ENCODE measurements at places on chromosomes 13 and 19.

DNA sequence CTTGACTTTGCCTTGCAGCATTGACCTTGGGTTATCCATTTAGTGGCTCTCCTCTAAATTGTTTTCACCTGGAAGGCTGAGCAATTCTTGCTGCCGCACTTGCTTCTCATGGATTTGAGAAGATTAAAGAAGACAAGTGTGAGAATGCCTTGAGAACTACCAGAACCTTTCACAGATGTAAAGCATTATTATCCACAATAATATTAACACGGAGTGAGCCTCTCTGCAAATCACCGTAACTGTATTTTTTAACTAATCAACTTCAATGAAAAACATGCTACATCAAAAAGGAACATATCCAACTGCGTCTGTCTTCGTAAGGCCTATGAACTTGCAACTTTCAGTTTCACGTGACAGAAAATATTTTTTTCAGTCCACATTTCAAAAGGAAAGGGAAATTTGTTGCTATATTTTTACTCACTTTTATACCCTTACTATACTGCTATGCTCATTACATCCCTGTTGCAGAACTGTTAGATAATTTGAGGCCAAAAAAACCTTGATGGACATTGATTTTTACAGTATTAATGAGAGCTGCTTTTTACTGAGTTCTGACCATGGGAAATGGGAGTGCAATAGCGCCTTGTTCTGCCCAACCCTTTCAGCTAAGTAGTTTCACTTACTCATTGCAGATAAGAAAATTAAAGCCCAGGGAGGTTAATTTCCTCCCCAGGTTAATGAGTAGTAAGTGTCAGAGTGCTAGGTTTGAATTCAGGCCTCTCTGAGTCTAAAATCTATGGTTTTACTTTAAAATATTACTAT lies 93.8 kb upstream of the RAP2A start:
- DNase-seq, result peak; percentile 30

DNA sequence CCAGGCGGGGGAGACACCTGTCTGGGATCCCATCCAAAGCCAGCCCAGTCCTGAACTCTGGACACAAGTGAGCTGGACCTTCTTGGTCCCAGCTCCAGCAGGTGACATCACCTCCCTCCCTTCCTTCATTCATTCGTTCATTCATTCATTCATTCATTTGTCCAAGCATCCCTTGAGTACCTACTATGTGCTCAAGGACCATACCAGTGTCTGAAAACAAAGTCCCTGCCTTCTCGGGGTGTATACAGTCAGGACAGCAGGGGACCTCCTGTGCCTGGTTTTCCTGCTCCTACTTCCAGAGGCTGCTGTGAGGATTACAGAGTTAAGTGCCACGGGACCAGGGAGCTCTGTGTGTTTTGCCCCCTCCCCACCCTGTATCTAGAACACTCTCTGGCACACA lies 14.0 kb downstream of the ACER1 start:
- no peak for DNase-seq

DNA sequence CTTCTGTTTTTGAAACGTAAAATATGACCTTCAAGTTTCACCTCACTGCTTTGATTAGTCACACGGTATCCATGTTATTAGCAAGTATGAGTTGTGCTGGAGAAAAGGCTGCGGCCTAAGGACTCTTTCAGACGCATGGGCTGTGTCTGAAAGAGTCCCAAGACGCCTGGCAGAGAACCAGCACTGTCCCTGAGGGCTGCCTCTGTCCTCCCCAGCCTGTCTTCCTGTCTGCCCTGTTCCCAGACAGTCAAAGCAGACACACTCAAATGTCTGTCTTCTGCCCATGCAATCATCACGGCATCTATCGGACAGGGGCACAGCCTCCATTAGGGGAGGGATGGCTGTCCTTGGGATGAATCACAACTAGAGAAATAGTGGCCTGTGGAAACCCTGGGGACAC lies 65.5 kb downstream of the DPY19L3 start:
- DNase-seq, result no peak

DNA sequence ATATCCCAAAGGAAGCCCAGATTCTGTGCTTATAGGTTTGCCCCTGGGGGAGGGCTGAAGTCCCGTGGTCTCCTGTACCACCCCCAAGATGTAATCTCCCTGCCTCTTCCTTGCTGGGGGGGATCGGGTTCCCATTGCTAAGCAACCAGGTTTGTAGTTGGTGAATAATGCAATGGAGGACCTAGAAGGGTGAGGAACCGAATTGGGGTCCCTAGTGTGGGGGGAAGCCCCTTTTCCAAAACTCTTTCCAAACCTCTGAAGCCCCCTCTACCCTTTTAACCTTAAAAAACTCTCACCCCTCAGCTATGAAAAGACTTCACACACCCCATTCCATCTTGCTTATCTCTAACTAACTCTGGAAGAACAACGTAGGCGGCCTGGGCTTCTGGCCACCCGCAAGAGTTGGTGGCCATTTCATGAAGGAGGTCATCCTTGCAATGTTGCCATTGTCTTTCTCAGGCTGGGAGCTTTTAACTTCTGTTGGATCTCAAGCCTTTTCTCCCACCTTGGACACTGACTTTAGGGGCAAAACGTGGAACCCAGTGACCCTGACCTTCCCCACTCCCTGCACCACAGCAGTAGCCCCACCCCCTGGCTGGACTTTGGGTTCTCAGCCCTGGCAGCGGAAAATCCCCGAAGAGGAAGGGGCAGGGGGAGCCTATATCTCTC lies 661 bp downstream of the PALM3 start:
- no peak for DNase-seq

DNA sequence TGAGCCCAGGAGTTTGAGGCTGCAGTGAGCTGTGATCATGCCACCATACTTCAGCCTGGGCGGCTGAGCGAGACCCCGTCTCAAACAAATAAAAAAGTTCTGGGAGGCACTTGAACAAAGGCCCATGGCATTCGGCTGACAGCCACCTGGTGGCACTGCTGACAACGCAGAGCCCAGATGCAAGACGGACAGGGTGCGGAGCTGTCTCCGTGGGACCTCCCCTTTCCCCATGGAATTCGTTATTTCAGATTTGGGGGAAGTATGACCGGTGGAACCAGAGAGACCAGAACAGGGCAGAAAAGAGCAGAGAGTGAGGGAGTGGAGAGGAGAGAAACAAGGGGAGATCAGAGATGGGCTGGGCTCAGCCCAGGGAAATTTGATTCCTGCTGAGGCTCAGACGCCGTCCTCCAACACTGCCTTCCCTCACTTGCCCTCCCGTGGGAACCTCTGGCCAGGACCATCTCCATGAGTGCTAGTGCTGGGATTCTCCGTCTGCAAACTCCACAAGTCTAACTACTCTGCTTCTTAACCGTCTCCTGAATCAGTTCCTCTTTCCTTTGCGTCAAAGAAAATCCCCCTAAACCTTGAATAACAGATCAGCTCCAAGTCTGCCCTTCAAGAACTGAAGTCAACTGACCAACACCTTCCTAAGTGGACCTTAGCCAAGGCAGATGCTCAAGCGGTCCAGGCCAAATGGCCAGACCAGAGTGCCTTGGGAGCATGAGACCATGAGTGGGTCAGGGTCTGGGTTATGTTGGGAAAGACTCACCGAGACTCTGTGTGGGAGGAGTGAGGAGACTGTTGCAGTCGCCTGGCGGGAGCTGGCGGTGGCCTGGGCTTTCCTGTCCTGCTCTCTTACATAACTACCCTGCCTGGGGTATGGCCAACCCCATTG lies 11.9 kb upstream of the ATF5 start:
- no peak for DNase-seq

GRCh38 chr13:51858433-51859247 lies 3.1 kb upstream of the CCDC70 start:
- no peak for DNase-seq

DNA sequence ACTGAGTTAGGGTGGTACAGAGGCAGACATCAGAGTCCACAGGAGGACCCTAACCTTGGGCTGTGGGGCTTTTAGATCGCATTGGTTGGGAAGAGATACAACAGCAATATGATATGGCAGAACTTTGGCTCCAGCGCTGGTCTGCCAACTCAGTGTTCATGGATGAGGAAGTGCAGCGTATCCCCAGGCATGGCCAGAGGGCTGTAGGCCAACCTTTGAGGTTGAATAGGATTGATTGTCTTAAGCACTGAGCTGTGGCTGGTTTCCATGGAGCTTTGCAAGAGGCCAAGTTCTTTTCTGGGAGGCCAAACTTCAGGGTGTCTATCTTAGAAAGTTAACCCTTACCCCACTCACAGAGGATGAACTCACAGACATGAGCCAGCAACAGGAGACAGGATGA lies 144.1 kb upstream of the TMTC4 start:
- no peak for DNase-seq

DNA sequence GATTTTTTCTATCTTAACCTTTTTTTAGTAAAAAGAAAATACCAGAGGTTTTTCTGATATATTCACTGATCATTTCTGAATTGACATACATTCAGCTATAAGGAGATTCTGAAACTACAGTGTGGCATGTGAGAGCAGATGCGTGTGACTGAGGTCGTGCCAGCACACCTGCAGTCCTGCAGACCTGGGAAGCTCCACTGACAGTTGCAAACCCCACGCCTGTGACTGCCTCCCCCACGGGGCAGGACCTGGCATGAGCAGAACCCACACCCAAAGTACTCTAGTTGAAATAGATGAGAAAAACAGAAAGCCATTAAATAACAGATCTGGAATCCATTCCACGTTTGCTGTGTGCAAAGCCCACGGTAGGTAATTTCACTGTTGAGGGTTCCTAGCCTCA lies 80.7 kb downstream of the TEX29 start:
- no peak for DNase-seq

DNA sequence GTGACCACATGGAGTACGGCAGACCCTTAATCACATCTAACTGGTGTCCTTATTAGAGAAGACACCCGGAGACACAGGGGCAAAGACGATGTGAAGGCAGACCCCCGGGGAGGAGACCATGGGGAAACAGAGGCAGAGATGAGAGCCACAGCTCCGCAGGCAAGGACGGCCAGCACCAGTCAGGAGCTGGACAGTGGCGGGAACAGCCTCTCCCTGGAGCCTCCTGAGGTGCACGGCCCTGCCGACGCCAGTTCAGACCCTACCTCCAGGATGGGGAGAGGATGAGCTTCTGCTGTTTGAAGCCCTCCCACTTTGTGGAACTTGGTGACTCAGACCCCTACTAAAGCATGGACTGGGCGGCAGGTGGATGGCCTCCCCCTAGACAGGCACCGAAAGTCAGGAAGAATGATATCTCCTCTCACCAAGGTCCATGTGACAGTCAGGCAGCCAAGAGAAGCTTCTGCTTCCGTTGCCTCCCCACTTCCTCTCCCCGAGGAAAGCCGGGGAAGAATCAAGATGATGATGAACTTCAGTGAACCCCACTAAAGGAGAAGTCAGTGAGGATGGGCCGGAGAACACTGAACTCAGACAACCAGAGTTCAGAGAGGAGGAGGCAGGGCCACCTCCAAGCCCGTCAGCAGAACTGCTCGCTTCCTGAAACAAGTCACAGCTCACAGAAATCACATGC lies 25.4 kb downstream of the RAB20 start:
- DNase-seq, result peak; percentile 78

GRCh38 chr13:77343841-77344240 lies 16.9 kb upstream of the MYCBP2 start:
- DNase-seq, result no peak

DNA sequence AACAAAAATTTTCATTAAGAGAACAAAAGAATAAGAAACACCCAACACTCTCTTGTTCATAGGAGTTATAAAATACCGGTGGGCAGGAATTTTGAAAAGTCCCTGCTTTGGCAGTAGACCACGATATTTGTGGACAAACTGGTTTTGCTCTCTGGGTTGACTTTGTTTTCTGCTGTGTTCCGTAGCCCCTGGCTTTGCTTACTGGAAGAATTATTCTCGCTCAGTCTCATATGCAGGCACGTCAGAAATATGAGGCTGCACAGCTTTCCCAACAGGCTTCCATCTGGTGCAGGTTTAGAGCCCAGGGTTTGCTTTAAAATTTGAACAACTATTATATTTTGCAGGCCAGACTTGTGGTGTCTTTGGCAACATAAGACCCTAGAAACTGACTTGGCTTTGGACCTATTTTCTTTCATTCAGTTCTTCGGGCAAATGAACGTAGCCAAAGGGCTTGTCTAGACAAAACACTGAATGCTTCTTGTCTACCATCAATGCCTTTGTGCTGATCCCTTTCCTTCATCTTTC lies 2012.6 kb downstream of the PCDH9 start:
- DNase-seq, result no peak

DNA sequence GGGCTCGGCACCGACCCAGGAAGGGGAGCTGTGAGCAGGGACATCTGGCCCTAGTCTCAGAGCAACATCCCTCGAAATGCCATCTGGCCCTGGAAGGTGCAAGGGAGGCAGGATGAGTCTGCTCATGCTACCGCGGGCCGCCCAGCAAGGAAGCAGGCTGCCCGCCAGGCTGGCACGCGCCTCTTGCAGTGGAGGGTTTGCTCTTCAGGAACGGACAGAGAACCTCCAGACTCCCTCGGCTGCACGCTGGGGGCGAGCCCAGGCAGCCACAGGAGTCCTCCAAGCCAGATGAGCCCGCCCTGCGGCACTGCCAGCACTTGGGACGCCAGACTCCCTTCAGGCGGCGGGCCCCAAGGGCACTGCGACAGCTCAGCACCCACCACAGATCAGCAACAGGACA lies 10.1 kb upstream of the ATP8B3 start:
- no peak for DNase-seq

GRCh38 chr13:28041031-28041461 lies 52.6 kb upstream of the URAD start:
- DNase-seq, result peak; percentile 33

DNA sequence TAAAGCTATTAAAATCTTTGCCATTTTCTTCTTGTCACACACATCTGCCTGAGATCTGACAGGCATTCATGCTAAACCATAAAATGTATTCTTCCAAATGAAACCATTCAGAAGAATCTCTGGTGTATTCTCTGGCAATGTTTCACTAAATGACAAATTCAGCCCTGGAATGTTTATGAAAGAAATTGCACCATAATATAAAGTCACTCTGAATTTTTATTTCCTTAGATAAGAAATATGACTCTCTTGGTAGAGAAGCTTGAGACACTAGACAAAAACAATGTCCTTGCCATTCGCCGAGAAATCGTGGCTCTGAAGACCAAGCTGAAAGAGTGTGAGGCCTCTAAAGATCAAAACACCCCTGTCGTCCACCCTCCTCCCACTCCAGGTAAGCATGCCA lies 14.3 kb downstream of the OLFM4 start:
- no peak for DNase-seq

- DNase-seq, result no peak
Measured at GRCh38 chr13:67146523-67147130, 83.5 kb downstream of the PCDH9 start.

DNA sequence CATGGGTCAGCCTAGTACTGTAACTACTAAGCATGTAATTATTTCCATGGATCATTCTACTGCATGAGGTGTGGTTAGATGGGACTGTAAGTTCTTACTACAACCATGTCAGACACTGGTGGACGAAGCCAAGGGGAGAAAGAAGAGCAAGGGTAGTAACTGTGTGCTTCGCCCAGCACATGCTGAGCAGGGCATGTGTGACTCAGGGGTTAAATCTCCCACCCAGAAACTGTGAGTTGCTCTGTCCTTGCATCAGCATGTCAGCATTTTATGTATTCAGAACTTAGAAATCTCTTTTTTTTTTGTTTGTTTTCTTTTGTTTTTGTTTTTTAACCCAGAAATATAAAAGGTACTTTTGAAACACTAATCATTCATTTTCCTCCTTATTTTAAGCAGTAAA lies 436.6 kb upstream of the KLF12 start:
- no peak for DNase-seq

All from hematopoietic multipotent progenitor cell treated with erythropoietin and hydrocortisone succinate and interleukin-3 and kit ligand, for 4 days (in vitro differentiated cells).